ENCODE measurements at places on chromosomes 12 and 14.

DNA sequence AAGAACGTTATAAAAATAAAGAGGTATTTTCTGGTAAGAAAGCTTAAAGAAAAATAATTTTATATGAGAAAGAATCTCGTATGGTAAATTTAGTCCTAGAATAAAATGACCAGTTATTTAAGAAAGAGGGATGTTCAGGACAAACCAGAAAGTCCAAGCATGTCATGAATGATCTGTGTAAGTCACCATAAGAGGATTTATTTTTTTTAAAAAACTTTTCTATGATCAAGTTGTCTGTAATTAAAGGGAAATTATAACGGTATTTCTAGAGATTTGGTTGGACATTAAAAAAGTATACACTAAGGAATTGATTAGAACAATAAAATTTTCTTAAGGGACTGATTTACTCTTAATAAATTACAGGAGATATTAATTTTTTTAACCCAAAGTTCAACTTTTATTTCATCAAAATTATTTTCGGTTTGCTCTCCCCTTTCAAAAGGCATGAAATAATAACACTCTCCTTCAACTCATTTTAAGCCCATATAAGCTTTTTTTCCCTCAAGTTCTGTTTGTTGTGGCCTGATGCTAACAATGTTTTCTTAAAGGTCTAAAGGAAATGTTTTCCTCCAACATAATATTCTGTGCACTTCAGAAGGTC, 49.9 kb upstream of the CPSF6 start:
- DNase-seq = no peak

DNA sequence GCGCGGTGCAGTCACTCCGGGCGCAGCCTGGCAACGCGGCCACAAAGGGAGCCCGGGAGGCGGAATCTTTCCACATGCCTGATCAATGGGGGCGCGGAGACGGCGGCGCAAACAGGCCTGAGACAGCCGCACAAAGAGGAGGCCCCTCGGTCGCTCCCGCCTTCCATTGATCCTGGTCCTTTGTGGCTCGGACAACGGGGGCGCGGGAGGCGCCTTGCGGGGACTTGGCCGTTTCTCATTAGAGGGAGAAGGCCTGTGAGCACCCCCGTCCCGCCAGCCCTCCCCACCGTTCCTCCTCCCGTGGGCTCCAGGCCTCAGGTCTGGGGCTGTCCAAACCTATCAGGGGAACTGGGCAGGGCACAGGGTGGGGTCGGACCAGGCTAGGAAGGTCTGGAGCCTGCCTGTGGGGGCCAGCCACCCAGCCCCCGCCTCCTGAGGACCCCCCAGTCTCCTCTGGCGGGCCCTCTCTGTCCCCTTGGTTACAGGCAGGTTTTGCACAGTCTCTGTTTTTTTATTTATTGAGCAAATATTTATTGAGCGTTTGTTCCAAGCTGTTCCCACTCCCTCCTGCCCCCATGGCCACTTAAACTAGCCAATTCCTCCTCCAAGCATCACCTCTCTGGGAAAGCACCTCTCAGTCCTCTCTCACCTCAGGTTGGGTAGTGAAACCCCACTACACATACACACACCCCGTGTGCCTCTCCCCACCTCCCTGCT, 29.0 kb upstream of the MSI1 start:
- no peak for DNase-seq

DNA sequence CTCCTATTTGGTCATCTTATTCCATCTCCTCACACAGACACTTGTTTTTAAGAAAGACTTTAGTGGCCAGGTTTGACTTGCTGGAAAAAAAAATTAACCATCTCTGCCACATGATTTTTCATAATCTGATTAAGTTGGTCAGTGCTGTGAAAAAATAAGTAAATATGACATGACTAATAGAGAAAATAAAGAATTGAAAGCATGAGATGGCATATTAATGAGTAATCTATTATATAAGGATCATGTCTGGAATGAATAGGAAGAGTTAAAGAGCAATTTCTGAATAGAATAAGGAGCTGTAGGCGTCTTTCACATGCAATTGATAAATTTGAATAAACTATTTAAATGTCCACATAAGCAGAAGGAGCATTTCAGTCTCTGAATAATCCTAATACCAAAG, 12.2 kb upstream of the SLCO1B1 start:
- DNase-seq = no peak

DNA sequence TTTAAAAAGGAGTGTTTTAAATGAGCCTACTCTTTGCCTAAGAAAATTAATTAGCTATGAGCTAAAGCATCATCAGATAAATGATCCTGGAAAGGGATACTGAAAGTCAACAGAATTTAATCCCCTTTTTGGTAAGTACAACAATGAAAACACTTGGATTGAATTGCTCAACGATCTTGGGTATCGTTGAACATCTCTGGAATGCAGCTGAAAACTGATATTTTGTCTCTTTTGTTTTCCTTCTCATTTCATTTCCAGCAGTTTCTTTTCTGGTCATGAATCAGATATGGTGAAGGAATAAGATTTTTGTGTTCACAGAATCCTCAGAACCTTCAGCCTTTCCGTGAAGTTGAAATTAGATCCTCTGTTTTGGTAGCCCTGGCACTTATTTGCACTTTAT, 771.2 kb downstream of the FSCB start:
- DNase-seq = no peak
